Kidney tubule cell (primary cell): ENCODE measurements at places on chromosomes 7 and 10.
A peak's percentile ranks its signal among the peaks of the same experiment; 100 is the strongest.

GRCh38 chr10:87618566-87619423 lies 40.9 kb upstream of the PAPSS2 start:
- no peak for DNase-seq

- DNase-seq = no peak
Measured at GRCh38 chr10:53840653-53841052, 960.4 kb downstream of the PCDH15 start.

DNA sequence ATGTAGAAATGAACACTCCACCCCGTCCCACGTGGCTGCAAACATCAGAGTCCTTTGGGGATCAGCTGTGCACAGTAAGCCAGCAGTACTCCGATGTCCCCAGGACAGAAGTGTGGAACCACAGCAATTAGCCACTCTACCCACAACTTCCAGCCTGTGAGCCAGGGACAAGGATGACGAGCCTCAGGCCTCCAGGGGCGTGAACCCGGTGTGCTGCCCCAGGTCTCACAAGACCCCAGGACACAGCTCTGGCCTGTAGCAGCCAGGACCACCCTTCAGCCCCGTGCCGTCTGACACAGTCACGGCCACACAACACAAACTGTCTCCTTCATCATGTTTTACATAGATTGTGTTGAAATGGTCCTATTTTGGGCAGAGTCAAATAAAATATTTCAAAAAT lies 113.0 kb upstream of the DIP2C start:
- DNase-seq = no peak

DNA sequence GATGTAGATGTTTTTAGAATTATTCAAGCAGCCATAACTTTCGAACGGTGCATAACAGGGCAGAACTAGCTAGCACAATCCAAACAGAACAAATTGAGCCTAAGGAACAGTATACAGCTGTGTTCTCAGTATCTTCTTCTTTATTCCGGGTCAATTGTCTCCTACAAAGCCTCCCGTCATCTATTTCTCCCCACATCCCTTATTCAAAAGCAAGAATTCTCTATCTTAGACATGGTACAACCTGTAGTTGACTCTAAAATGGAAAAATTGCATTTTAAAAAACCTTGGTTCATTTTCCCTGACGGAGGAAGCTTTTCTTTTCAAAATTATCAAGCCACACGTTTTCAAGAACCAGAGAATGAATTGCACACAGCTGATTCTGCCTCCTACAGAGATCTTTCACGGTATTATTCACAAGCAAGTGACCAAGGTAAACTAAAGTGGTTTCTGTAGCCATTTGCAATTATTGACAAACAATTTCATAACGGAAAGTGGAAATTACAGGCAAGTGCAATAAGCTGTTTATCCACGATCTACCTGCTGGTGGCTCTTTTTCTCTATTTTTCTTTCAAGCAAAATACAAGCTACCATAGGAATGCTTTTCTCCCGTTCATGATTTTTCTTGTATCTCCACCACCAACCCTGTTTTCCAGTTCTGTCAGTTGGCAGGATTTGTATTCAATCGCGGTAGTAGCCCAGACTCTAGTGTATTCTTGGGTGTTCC lies 2.3 kb downstream of the GRM8 start:
- DNase-seq = peak; percentile 6

DNA sequence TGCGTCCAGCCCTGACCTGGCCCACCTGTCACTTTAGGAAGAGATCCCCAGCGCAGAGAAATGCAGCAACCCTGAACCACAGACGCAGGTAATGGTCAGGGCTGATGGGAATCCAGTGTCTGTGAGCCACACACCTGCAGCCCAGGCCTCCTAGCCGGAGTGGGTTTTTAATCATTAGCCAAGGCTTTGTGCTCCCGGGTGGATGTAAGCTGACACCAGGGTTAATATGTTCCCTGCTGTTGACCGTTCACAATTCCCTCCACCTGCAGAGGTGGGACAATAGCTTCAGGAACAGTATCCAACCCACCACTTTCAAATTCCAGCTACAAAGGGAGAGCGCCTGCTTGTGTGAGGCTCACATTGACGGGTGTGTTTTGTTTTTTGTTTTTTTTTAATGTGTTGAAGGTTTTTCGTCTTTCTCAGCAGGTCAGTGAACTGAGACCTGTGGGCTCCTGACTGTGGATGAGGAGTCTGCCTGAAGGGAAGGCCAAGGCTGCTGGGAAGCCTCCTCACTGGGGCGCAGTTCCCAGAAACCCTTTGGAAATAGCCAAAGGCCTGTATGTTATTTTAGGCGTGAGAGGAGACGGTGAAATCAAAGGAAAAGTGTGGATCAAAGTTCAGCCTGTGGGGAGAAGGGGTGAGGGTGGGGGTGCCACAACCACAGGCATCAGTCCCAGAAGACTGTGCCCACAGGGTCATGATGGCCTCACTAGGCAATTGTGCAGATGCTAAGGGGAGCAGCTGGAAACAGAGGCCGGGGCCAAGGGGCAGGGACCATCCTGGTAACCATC lies 111.1 kb downstream of the TNS3 start:
- peak; percentile 97 for DNase-seq

- no peak for DNase-seq
Measured at GRCh38 chr7:11256501-11256900, 282.8 kb downstream of the PHF14 start.

- no peak for DNase-seq
Measured at GRCh38 chr7:155653803-155654202, 9.3 kb downstream of the RBM33 start.

GRCh38 chr7:156497776-156498509 lies 142.6 kb upstream of the RNF32 start:
- DNase-seq = no peak
